ENCODE measurements at places on chromosomes 13 and 19.

GRCh38 chr19:8530061-8530679 lies 16.2 kb upstream of the ZNF414 start:
- no peak for DNase-seq

DNA sequence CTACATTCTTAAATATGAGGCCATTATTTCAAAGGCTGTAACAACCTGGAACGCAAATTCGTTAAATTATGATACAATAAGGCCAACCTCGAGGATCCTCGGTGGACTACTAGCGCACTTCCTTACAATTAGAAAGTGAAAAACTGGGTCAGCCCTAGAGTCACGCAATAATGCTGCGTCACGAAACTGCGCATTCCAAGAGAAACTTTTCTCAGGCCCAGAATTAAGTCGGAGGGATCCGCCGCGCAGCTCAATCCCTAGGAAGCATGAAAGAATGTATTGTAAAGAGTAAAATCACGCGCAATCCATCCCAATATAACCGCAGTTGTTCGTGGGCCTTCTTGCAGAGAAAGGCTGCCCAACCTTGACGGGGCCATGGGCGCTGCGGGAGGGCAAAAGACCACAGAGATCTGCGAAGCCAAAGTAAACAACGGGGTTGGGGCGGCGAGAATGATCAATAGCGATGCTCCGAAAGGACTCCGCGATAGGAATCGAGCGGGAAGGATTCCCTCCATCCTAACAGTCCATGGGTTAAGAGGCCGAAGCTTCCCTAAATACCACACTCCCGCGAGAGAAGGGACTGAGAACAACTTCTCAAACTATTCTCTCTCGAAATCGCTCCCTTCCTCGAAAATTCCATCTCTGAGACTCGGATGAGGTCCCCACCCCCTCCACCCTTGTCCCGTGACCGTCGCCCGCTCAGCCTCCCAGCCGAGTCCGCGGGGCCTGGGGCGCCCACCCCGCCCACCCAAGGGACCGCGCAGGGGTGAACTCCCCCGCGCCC lies 564 bp downstream of the SPART start:
- DNase-seq: peak; percentile 82

GRCh38 chr13:82330499-82330898 lies 1551.8 kb downstream of the SLITRK1 start:
- DNase-seq: no peak

DNA sequence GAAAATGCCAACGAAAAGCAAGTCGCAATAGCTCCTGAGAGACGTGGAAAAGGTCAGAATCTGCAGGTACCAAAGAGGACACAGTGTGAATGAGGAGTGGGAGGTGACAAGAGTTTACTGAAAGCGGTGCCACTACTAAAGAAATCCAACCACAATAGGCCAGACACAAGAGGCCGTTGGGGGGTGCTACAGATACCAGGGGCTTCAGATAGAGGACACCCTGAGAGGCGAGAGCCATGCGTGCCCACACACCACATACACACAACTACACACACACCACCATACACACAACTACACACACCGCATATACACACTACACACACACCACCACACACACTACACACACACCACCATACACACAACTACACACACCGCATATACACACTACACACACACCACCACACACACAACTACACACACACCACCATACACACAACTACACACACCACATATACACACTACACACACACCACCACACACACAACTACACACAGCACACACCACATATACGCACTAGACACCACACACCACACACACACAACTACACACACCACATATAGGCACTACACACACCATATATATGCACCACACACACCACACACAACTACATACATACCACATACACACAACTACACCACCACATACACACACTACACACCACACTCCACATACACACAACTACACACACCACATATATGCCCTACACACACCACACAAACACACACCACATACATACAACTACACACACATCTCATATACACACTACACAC lies 28.5 kb downstream of the CRYL1 start:
- no peak for DNase-seq

DNA sequence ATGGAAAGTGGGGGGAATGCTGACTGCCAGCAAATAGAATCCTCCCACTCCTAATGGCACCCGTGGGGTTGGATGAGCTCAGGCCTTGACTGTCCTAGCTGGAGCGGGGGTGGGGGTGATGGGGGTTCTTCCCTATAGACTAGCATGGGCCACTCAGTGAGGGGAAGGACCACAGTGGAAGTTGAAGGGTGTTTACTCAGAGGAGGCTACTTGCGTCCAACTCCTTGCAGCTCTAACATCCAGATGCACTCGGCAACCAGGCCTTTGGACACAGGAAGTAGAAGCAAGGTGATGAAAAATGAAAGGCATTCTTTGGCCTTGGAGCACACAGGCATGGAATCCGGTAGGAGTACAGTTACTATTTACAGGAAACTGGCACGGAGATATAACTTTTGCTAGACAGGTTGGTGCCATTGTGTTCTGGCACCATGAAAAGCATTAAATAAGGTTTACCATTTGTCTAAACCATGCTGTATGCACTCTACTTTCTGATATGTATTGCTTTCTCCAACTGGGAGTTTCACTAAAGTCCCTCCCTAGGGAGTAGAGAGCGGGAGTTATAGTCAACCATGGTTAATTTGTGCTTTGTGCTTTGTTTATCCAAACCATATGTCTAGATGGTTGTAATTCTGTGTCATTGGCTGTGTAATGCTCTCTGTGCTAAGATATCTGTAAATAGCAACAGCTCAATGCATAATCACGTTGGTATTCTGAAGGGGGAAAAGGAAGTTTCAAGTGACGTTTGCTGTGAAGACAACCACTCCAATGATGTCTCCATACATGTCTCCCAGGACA lies 125.3 kb downstream of the TSHZ3 start:
- DNase-seq: no peak

- DNase-seq: peak; percentile 55
Measured at GRCh38 chr19:2550431-2551171, 74.7 kb downstream of the GADD45B start.

GRCh38 chr13:112885782-112886268 lies 83.2 kb upstream of the MCF2L start:
- no peak for DNase-seq

DNA sequence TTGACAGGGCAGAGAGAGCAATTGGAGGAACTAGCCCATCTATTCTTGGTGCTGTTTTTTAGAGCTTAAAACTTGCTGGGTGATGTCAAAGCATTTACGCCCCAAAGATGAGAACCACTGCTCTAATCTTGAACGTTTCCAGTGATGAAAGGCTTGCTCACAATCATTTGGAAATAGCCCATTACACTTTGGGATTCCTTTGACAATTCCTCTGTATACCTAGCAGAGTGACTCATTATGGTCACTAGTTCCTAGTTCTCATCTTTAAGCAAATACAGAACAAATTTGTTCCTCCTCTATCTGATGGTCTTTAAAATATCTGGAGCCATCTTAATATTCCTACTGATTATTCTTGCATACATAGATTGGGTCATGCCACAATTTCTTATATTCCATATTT lies 112.3 kb downstream of the GPC6 start:
- no peak for DNase-seq

DNA sequence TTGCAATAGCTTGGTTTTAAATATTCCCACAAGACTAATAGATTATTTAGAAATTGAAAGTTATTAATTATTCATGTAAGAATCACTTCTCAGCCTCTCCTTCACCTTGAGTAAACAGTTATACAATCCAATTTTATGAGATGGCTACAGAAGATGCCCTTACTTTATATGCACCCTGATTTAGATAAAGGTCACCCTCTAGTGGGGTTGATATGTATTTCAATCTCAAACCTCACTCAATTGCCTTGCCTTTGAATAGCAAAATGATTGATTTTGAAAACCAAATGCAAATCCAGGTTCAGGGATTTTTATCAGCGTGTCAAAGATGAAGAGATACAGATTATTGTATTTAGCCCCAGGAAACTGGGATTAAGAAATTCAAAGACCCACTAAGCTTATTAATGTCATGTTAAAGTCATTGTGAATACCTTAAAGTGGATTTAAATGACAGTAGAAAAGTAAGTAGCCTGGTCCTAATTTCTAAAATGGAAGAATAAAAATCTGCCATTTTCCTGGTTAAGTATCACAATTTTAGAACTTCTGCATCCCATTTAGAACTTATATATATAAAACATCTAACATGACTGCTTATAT lies 305.1 kb downstream of the ITGBL1 start:
- DNase-seq: peak; percentile 43

DNA sequence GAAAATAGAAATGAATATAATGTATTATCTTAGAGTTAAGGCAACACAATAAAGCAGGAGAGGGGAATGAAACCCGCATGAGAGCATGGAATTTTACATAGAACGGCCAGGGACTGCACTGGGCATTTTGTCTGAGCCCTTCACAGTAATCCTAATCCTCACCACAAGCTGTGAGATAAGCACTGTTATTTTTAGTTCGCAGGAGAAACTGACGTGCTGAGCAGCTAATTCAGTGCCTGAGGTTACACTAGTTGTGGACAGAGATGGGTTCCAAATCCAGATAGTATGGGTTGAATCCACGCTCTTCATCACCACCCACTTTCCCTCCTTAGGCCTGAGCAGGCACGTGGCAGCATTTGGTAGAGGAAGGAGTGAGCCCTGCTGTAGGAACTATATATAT lies 24.8 kb upstream of the ZNF527 start:
- no peak for DNase-seq

GRCh38 chr19:51765086-51765485 lies 4.1 kb downstream of the FPR2 start:
- DNase-seq: no peak

DNA sequence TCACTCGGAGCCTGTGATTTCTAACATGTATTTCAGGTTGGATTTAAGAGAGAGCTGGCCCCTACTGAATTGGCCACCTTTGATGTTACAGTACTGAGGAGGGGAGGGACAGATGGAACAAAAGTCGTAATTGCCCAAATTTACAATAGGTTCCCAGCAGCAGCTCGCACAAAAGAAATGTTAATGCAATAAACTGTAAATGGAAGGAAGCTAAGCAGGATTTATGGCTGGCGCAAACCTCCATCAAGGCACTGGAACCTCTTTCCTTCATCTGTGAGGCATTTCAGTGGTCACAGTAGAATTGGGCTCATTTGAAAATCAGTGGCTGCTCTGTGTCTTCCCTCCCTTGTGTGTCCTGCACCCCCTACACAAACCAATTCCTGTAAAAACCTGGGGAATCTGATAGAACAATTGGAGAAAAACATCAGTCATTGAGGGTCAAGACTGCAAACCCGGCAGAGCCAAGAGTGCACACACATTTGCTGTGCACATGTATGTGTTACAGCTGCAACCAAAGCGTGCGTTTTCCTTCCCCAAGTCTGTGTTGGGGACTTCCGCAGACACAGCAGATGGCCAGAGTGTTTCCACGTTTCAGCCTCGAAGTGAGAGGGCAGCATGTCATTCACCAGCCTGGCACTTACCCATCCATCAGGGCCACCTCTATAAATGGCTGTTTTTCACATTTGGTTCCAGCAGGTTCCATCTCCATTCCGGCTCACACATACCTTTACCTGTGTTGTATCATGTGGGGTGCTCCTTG lies 192.8 kb downstream of the TM9SF2 start:
- no peak for DNase-seq

- peak; percentile 29 for DNase-seq
Measured at GRCh38 chr19:18939922-18940768, 872 bp downstream of the HOMER3 start.

DNA sequence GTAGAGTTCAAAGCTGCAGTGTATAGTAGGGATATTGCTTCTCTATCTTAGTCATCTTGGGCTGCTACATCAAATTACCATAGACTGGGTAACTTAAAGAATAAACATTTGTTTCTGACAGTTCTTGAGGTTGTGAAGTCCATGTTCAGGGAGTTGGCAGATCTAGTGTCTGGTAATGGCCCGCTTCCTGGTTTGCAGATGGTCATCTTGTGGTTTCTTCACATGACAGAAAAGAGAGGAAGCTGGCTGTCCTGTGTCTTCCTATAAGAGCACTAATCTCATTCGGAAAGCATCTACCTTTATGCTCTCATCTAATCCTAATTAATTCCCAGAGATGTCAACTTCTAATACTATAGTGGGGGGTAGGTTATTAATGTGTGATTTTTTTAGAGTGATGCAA lies 6.2 kb downstream of the ZNF763 start:
- peak; percentile 27 for DNase-seq

- no peak for DNase-seq
Measured at GRCh38 chr13:79483086-79483706, 2.2 kb downstream of the NDFIP2 start.

GRCh38 chr13:46553521-46553885 lies 533 bp downstream of the LRCH1 start:
- DNase-seq: no peak

Measured in Ammon's horn (tissue), 1 donor.